ENCODE measurements at places on chromosomes 3 and 15.

- DNase-seq: no peak
Observed at GRCh38 chr3:139517321-139518065, 22.0 kb downstream of the RBP1 start.

DNA sequence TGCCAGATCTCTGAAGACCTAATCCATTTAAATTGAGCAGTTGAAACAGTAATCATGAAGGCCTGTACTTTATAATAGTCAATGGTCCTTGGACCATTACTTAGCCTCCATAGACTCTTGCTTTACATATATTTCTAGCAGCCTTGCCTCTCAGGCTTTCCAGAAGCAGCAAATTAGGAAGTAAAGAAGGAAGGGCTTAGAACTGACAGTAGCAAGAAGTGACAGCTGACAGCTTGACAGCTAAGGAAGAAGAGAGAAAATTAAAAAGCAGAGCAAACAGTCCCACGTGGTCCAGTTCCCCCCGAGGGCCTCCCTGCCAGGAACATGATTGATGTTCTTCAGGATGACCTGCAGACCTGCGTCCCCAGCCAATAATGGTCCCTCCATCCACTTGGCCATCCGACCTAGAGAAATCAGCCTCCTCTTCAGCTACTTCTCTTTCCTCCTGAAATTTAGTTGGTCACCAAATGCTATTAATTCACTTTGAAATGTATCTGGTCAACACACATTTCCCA lies 15.0 kb upstream of the PSMD6 start:
- no peak for DNase-seq

GRCh38 chr15:93121973-93122910 lies 33.2 kb upstream of the RGMA start:
- no peak for DNase-seq

DNA sequence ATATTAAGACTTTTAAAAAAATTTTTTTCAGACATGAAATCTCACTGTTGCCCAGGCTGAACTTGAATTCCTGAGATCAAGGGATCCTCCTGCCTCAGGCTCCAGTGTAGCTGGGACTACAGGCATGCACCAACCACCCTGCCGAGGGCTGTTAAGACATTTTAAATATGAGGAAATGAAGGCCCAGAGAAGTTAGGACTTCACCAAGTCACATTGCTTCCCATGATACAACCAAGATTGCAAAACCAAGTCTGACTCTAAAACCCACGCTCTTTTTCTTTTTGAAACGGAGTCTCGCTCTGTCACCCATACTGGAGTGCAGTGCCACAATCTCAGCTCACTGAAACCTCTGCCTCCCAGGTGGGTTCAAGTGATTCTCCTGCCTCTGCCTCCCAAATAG lies 28.0 kb downstream of the PTPN9 start:
- no peak for DNase-seq

DNA sequence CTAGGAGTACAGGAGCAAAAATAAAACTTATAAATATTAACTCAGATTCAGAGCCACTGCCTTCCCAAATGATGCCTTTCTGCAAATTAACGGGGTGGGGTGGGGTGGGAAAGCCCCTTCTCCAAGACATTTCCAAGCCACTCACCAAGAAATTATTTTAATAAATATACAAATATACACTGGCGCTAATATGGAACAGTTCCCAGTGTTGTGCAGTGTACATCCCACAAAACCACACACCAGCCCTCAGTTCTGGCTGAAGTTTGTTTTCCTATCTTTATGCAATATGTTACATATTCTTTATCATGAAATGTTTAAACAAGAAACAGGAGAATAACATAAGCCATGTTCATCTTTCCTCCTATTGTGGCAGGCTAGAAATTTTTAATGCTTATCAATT lies 53.0 kb upstream of the GYG1 start:
- DNase-seq: no peak

- no peak for DNase-seq
Observed at GRCh38 chr3:10792208-10792607, 23.8 kb upstream of the SLC6A11 start.

DNA sequence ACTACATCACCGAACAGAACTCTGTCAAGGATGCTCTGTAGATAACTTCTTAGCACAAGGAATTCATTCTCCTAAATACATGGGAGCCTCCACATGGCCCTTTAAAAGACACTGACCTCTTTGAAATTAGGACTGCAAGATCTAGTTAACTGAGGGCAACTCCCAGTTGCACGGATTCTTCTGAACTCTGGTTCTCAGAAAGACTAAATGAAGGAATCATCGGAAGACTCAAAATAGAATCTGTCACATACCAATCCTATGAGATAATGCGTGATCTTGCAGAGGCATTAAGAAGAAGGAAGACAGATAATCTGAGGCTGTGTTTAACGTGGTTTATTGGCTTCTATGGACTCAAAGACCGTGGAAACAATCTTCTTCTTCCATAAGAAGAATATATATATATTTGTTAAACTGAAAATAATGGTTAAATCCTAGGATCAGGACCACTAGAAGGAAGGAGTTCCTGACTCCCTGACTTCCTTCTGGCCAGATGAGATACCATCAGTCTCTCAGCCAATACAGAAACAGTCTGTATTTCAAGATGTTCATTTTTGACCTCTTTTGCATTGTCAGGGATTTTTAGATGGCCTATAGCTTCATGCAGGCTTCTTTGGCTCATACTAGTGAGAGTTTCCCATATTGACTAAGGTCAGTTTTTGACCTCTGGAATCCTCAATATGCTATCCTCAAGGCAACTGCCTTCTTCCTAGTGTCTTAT lies 33.9 kb upstream of the TBC1D23 start:
- no peak for DNase-seq

DNA sequence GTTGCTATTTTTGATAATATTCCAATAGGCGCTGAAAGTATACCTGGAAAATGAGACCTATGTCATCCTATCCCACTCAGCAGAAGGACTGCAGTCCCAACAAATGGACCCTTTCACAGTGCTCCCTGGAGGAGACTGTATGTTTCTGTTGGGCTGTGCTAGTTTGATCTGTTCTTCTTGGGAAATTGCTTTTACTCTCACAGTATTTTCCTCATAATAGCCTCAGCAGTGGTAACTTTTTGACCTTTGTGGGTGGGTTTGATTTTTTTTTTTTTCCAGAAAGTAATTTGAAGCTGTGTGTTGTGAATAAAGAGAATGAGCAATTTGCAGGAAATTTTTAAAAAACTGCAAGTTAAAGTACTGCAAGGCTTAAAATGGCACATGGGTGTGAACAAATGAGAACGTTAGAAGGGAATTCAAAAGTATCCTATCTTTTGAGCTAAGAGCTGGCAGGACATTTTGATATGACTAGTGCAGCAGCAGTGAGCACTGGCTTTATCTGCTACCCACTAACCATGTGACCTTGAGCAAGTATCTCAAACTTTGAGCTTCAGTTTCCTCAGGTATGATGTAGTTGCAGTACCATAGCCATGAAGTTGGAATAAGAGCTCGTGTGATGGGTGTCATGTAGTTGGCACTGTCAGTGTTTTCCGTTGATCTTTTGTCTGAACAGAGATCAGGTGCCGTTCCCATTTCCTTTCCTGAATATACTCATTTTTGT lies 118.4 kb downstream of the ATG7 start:
- no peak for DNase-seq

GRCh38 chr3:72968266-72968664 lies 28.3 kb upstream of the PPP4R2 start:
- DNase-seq: no peak

- no peak for DNase-seq
Observed at GRCh38 chr3:193910886-193911738, 224.8 kb upstream of the HES1 start.

DNA sequence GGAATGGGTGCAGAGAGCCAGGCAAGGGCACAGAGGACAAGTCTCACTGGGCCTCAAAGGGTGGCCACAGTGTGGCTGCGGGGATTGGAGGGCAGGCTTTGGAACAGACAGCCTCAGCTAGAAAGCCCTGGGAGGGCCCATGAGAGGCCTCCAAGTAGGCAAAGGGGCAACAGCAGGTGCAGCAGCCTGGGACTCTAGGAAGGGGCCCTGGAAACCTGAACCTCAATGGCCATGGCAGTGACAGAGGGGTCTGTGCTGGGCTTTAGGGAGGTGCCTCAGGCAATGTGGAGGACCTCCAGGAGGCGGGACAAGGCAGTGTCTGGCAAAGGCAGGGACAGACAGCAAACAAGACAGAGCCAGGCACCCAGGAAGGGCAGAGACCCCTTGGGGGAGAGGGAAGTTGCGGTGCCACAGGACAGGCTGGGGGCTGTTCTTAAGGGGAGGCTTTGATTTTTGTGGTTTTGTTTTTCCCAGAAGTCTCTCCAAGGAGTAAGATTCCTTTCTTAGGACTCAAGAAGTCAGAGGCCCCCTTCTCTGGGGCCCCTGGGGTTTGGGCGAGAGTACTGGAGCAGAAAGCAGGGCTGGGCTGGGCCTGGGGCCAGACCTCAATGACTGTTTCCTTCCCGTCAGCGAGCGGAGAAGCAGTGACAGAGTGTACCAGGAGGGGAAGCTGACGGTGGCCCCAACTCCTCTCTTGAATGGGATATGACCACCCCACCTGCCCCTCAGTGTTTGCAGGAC lies 9.7 kb downstream of the STOML1 start:
- peak; percentile 58 for DNase-seq

GRCh38 chr15:83166218-83166617 lies 41.4 kb downstream of the HDGFL3 start:
- DNase-seq: no peak

GRCh38 chr3:106018929-106019550 lies 150.2 kb upstream of the CBLB start:
- no peak for DNase-seq

GRCh38 chr3:14768182-14768790 lies 50.5 kb upstream of the FGD5 start:
- no peak for DNase-seq

- no peak for DNase-seq
Observed at GRCh38 chr15:70088455-70088854, 9.3 kb downstream of the TLE3 start.

DNA sequence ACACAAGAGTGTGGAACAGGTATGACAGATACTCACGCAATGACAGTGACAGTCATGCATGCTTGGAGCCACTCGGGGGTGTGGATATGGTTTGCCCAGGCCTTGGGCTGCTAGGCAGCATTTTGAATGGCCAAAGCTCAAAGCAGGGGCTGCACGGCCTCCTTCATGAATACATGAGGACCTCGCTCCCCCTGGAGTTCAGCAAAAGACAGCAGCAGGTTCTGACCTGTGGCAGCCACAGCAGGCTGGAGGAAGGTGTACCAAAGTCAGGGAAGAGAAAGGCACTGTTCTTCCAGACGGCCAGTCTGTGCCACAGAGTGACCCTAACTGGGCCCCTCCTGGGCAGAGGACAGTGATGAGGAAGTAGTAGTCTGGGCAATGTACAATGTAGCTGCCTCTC lies 88.2 kb upstream of the C2CD4B start:
- no peak for DNase-seq

GRCh38 chr3:101994386-101994785 lies 145.1 kb downstream of the NFKBIZ start:
- DNase-seq: no peak

DNA sequence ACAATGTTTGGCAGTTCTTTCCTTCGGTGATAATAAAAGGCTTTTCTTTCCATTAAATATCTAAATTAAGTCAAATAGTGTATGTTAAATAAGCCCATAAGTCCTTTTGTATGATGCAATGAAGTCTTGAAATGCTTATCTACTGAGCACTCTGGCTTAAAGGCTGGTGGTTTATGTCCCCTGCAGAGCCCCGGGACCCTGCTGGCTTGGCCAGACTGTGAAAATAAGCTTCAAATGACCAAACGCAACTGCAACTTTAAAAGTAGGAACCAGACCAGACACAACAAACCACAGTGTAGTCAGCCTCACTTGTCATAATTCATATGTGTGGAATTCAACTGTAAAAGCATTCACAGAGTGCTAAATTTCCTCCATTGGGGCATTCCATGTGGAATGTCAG lies 72.5 kb downstream of the FOXP1 start:
- no peak for DNase-seq

DNA sequence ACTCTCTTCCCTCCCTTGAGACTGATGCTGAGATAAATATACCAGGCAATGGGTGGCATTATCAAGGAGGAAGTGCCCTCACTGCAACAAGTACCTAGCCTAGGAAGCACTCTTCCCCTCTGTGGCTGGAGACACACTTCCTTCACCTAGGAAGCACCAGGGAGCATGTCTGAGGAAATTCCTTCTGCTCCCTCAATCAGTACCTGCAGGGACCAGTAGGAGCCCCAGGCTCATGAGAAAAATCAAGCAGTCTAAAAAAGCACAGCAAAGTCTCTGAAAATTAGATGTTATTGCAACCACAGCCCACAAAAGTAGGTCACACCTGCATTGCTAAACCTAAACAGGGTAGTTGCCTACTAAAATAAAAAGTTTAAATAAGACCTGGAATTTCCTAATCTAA lies 78.2 kb upstream of the TRPM1 start:
- DNase-seq: no peak

- DNase-seq: no peak
Observed at GRCh38 chr3:51680196-51680595, 9.1 kb downstream of the TEX264 start.

DNA sequence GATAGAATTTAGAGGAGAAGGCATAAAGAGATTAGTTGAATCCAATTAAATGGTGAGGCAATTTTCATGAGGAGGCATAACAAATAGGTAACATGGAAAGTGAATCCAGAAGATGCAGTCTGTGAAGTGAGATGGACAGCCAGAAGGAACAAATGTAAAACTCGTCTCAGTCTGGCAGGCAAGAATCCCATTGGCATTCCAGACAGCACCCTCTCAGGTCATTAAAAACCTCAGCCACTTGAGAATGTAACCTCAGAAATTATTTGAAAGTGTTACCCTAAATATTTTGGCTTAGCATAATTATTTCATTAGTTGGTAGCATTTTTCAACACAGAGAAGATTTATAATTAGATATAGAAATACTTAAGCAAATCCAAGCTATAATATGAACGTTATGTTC lies 342.3 kb downstream of the LRRC3B start:
- DNase-seq: no peak

DNA sequence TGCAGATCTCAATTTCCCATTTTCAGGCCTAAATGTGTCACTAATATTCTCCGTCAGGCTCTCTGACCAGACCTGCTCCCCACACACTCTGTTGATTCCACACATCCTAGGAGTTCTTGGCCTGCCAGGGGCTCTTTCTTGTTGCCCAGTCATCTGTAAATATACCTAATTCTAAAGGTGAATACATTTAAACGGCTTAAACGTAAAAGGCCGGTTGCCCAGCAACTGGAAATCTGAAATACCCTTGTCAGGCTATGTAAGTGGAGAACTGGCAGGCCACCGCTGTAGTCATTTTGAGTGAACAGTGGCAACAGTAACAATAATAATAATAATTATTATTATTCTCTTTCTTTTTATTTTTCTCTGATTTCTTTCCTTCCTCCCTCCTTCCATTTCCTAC lies 302.7 kb downstream of the AGBL1 start:
- DNase-seq: no peak

Data from substantia nigra (tissue), 51 donors.